ENCODE measurements at places on chromosomes 4 and X.
A peak's percentile ranks its signal among the peaks of the same experiment; 100 is the strongest.

GRCh38 chrX:10098270-10098713, 58.5 kb upstream of the CLCN4 start:
- DNase-seq, result no peak

DNA sequence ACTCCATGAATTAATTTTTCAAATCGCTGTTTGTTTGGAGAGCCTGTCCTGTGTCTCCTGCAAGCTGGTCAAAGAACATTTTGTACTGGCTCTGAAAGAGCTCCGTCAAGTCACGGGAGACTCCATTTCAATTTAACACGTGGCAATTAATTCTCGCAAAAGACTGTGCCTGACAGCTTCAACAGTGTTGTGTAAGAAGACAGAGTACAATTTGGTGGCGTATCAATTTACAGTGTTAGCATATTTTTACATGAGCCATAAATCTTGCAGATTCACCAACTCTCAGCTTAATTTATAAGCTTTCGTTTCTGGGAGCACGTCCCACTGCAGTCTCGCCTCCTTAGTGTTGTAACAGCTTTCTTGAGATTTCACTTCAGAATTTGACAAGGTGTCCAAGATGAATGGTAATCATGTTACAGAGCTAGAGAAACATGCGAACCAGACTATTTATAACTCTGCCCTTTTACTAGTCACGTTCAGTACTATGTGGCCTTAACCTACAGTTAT, 70.8 kb downstream of the RWDD4 start:
- DNase-seq, result peak; percentile 50

GRCh38 chr4:25068386-25068785, 37.6 kb upstream of the LGI2 start:
- no peak for DNase-seq

DNA sequence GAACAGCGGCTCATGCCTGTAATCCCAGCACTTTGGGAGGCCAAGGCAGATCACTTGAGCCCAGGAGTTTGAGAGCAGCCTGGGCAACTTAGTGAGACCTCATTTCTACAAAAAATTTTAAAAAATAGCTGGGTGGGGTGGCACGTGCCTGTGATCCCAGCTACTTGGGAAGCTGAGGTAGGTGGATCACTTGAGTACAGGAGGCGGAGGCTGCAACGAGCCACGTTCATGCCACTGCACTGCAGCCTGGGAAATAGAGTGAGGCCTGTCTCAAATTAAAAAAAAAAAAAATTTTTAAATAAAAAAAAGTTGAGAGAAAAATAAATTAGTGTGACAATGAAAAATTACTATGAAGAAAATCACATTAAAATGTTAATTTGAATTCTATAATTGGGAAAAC, 10.5 kb downstream of the VEGFC start:
- no peak for DNase-seq

DNA sequence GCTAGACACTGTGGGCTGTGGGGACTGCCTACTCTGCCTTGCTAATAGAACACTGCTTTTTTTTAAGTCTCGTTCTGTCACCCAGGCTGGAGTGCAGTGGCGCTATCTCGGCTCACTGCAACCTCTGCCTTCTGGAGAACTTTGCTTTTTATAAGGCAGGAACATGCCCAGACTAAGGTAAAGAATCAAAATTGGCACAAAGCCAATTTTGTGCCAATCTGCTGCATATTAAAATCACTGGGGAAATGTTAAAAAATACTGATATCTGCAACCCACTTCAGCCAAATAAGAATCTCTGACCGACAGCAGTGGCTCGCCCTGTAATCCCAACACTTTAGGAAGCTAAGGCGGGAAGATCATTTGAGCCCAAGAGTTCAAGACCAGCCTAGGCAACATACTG, 36.5 kb upstream of the CEP135 start:
- no peak for DNase-seq

DNA sequence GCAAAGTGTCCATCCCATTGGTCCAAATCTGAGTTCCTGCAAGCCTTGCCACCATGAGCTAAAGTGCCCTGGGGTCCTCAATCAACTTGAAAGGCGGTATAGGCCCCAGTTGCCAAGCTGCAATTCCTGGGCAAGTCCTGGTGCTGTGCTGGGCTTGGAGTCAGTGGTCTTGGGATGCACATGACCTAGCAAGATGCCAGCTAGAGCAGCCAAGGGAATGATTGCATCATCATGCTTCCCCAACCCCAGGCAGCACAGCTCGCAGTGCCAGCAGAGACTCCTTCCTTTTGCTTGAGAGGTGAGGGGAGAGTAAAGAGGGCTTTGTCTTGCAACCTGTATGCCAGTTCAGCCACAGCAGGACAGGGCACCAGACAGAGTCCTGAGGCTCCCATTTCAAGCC, 50.5 kb downstream of the KCNIP4 start:
- DNase-seq, result no peak

- no peak for DNase-seq
These were observed 11.2 kb upstream of the TAB3 start for GRCh38 chrX:30900227-30900626.

DNA sequence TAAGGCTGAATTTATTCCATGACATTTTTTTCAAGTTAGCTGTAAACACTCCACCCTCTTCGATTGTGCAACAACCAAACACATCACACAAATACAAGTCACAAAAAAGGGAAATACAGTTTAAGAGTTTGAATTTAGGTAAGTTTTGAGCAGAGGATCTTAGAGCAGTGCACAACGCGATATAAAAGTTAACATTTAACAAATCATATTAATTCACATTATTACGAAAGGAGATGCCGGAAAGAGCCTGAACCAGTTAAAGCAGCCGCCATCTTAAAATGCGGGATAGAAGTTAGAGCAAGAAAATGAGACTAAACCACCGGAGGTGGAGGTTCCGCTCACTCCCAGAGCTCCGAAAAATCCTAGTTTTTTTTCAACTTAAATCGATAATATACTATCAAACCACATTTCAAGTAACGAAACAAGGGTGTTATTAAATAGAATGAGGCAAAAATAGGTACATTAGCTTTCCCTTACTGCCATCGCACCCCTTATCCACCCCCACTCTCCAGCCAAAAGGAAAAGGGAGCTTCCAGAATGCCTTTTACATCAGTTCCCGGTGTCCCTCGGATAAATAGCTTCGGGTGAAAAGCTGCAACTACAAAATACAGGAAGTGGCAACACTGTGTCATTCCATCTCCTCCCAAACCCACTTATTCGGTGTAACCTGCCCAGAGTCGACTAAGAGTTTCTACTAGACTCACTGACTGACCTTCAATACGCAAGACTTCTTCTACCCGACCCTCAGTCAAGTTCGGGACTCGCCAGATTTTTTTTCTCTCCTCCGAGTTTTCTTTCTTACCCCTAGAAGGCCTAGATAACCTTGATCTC, 1.9 kb downstream of the UBE2D3 start:
- DNase-seq, result peak; percentile 81

DNA sequence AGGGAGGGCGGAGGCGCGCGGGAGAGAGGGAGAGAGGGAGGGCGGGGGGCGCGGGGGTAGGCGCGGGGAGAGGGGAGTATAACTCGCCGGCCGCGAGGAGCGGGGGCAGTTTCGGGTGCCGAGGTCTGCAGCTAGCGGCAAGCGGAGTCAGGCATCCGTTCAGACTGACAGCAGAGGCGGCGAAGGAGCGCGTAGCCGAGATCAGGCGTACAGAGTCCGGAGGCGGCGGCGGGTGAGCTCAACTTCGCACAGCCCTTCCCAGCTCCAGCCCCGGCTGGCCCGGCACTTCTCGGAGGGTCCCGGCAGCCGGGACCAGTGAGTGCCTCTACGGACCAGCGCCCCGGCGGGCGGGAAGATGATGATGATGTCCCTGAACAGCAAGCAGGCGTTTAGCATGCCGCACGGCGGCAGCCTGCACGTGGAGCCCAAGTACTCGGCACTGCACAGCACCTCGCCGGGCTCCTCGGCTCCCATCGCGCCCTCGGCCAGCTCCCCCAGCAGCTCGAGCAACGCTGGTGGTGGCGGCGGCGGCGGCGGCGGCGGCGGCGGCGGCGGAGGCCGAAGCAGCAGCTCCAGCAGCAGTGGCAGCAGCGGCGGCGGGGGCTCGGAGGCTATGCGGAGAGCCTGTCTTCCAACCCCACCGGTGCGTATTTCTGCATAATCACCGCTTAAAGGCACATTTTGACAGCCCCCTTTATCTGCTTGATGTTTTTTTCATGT, at the start of gene POU4F2:
POU4F2 (plus strand) TSS at position 108 of the 720 bp plus-strand sequence; CDS start at position 356, 248 bp downstream.
- DNase-seq, result peak; percentile 65

DNA sequence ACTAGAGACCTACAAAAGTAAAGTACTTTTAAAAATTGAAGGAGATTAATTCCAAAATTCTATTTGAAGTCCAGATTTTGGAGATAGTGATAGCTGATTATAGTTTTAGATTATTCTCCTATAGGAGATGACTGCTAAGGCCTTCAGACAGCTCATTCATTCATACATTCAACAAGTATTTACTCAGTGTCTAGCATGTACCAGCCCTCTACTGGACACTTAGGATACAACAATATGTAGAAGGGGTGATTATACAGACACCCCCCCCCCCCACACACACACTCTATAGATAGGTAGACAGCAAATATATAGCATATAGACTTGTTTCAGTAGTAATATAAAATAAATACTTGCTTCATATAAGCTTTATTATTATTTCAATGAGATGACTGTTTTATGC, 60.4 kb upstream of the TAF9B start:
- DNase-seq, result peak; percentile 3

DNA sequence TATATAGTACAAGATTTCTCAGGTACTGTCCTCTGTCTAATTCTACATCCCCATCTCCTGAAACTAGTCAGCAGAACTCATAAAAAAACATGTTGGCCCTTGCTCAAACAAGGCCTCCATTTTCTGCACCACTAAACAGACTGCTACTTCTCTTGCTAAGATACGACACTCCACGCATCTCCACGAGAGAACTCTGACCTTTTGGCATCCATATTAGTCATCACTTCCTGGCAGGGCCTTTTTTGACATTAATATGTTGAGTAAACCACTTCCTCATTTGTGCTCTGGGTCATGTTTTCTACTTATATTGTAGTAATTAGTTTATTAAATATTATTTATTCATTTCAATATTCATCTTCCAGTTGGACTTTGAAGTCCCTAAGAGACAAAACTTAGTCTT, 65.6 kb downstream of the DCAF8L1 start:
- DNase-seq, result peak; percentile 32

DNA sequence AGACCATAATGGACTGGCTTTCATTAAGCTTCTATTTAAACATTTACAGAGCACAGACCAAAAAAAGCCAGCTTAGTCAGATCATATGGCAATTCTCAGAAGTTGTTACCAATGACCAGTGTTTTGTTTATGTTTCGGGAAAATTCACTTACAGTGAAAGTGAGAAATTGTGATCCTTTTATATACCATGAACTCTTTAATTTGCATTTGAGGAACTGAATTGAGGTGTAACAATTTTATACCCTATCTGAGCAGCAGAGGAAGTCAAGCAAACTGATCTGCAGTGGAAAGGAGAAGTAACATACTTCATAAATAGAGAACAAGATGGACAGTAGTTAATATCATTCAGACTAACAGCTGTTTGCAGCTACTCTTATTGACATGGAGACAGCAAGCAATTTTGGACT, 97.1 kb downstream of the TMA16 start:
- no peak for DNase-seq

DNA sequence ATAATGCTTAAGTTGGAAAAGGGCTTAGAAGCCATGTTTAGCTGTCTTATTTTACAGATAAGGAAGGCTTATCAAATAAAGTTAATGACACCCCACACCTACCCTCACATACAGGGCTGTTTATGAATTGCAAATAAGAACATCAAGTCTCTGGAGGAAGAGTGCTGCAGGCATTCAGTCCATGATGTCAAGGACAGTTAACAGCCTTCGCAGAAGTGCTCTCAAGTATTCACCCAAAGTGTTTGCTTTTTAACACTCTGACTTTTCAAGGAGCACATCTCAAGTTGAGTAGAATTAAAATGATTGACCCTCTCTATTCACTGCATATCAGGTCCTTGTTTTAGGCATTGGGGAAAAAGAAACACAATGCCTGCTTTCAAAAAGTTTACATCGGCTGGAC, 328.7 kb downstream of the LDB2 start:
- no peak for DNase-seq

- peak; percentile 77 for DNase-seq
These were observed 121.6 kb downstream of the RASL11B start for GRCh38 chr4:52983563-52984303.

DNA sequence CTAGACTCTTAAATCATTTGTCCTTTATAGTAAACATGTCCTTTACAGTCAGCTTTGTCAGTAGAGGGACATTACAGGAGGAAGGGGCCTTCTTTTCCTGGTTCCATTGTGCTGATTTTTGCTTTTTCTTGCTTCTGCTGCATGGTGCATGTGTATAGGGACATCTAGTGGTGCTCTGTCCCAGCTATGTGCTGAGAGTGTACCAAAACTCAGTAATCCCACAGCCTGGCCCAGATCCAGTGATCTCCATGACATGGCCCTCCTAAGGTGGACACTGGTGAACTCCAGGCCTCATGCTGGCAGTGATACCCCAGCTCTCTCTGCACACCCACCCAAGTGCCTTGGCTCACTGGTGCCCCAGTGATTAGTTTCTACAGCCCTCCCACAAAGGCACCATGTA, 45.2 kb downstream of the MAGEB17 start:
- DNase-seq, result peak; percentile 36

- peak; percentile 29 for DNase-seq
These were observed 95.0 kb downstream of the CAMK2D start for GRCh38 chr4:113666386-113667114.

GRCh38 chr4:175824076-175824475, 12.0 kb upstream of the GPM6A start:
- no peak for DNase-seq
